SHP77 (cell line): ENCODE measurements at places on chromosomes 7 and 10.

DNA sequence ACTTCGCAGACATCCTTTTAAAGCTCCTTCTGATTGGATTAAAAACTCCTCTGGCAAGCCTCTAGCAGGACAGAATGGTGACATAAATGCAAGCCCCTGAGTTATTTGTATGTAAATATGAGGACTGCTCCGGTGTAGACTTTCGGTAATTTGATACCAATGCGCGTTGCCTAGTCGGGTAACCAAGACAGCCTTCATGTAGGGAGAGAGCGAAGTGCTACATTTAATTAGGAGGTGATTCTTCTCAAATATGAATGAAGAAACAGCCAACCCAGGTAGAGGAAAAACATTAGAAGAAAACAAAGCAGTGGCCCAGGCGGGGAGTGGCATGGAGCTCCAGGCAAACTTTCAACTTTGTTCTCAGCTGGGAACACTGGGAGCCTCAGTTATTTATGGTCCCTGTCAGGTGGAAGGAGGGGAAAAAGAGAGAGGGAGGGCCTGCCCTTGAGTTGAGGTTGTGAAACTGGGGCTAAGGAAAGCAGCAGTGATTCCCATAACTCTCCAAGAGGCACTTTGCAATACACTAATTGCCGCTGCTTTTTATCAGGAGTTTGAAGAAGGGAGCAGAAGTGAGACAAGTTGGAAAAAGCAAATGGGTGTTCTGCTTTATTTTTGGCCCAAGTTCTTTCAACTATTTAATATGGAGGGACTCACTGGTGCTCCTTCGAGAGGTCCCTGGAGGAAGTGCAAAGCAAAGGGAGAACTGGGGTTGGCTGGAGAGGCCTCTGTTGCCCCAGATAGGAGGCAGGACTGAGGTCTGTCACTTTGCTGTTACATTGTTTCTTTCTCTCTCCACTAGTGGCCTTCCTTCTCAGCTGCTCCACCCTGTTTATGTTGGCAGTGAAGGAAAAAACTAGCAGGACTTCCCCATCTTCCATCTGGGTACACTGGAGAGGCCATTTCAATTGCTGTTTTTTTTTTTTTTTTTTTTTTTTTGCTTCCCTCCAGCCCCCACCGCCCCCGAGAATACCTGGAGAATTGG, 234.6 kb upstream of the CCDC6 start:
- DNase-seq = peak; percentile 18

DNA sequence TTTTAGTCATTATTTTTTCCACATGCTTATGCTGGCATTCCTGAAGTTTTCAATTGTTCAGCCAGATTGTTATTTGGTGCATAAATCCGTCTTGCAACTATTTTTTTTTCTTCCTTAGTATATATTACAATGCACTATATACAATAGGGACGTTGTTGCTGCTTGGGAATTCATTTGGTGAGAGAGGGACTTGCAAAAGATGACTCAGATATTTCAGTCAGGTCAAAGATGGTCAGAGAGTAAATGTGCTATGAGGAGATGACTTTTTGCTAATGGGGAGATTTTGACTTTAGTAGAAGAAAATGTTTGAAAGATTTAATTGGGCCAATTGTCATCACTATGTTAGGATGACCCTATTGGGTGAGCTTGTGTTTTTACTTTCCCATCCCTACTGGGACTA, 348.4 kb upstream of the MTPN start:
- no peak for DNase-seq

- DNase-seq = no peak
Measured at GRCh38 chr10:34941471-34942357, 126.6 kb upstream of the PARD3 start.

DNA sequence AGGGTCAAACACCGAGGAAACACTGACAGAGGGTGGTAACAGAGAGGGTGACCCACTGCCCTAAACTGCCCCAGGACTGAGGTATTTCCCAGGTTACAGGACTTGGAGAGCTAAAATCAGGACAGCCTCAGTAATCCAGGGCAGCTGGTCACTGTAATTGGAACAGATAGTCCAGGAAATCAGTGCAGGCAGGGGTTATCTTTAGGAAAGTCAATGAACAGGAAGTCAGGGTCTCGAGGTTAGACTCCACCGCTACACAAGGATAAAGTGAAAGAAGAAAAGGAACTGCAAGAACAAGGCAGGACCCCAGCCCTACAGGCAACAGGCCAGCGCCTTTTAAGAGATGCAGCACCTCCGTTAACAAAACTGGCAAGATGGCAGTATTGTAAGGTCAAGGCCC, 61.1 kb downstream of the CAV1 start:
- no peak for DNase-seq

- no peak for DNase-seq
Measured at GRCh38 chr7:132677918-132678317, 101.6 kb upstream of the PLXNA4 start.

- no peak for DNase-seq
Measured at GRCh38 chr7:19249281-19249680, 104.1 kb upstream of the FERD3L start.

- peak; percentile 29 for DNase-seq
Measured at GRCh38 chr7:40604601-40605438, 470.0 kb downstream of the SUGCT start.

DNA sequence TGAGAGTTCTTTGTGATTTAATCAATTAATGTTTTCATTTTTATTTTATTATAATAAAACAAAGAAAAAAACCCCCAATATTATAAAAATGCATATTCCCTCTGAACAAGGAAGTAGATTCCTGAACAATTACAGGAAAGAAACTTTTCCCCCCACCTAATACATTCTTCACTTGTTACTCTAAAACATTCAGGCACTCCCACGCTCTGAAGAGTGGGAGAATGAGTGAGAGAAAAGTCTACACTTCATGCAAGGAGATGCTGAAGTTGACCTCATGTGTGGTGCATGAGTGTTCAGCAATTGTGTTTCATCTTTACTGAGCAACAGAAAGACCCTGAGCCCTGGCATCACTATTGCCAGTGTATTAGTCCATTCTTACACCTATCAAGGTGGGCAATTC, 244.2 kb upstream of the IGFBP3 start:
- no peak for DNase-seq

DNA sequence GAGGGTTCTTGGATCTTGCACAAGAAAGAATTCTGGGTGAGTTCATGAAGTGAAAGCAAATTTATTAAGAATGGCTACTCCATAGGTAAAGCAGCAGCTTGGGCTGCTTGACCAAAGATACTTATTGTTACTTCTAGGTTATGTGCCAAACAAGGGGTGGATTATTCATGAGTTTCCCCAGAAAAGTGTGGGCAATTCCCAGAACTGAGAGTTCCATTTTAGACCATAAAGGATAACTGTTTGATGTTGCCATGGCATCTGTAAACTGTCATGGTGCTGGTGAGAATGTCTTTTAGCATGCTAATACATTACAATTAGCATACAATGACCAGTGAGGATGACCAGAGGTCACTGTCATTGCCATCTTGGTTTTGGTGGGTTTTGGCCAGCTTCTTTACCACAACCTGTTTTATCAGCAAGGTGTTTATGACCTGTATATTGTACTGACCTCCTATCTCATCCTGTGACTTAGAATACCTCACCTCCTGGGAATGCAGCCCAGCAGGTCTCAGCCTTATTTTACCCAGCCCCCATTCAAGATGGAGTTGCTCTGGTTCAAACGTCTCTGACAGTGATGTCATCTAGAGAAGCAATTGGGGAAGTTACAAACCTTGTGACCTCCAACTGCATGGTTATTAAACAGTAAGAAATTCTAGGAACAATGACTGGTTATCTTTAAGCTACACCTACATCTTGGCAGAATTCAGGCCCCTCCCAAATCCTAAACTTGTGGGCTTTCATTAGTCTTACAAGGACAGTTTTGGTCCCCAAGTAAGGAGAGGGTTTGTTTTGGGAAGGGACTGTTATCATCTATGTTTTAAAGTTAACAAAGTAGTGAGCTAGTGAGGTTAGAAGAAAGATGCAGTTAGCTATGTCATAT, 48.0 kb upstream of the INHBA start:
- no peak for DNase-seq

DNA sequence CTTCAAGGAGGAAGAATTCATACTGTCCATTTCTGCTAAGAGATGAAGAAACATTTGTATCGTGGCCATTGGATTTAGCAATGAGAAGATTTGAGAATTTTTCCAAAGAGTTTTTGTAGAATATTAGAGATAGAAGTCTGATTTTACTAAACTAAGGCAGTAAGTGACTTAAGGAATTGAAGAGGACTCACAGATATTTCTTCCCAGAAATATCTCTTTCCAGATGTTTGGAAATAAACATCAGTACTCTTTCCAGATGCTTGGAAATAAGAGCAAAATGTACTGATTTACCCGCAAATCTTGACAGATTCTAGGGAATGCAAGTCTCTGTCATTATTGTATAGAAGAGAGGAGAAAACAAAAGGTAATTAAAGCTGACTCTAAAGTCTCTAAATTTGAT, 91.3 kb downstream of the IMMP2L start:
- no peak for DNase-seq

DNA sequence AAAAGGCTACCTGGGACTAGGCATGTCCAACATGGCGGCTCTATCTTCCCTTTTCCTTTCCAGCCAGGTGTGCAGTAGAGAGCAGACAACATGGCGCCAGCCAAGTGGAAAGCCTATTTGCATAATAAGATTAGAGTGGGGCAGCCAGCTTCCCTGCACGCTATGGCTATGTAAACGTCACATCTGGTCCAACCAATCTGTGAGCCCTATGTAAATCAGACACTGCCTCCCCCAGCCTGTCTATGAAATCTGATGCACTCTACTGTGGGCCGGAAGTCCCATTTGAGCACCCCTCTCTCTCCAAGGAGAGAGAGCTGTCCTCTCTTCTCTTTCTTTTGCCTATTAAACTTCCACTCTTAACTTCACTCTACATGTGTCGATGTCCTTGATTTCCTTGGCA, 984.9 kb upstream of the AUTS2 start:
- DNase-seq = no peak

GRCh38 chr10:70174058-70174741, 3.9 kb upstream of the SAR1A start:
- no peak for DNase-seq

DNA sequence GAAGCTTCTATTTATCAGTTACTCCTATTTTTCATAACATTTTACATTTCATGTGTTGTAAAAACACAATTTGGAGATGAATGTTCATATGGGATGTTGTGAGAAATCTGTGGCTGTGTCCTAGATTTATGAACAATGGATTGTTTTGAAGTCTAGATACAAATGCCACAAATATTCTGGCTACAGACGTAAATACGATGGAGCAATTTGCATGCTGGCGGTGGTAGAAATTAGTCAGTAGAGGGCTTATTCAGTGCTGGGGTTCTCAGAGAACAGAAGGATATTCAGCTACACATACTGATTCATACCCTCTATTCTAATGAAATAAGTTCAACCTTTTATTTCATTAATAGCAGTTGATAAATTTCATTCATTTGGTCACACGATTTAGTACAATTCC, 48.8 kb downstream of the PLPP4 start:
- DNase-seq = no peak

DNA sequence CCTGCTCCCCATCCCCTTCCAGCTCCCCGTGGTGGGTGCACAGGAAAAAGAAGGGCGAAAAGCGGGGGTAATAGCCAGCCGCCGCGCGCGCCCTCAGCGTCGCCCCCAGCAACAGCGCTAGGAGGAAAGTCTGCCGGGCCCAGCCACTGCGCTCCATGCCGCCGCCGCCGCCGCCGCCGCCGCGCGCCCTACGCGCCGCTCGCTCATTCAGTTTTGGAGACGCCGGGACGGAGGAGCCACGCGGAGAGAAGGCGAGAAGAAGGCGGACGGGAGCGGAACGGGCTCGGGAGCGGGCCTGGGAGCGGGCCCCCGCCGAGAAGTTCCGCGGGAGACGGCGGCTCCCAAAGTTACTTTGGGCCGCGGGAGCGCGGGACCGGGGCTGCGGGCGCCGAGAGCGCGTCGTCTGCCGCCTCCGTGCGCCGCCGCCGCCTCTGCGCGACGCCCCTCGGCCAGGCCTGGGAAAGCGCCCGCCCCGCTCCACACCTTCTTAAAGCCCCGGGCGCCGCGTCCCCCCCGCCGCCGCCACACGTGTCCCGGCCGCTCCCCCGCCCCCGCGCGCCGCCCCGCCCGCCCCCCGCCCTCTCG, at the start of gene RELN:
RELN (minus strand) TSS at position 459 of the 585 bp plus-strand sequence; CDS start at position 157, 302 bp downstream.
- DNase-seq = no peak

DNA sequence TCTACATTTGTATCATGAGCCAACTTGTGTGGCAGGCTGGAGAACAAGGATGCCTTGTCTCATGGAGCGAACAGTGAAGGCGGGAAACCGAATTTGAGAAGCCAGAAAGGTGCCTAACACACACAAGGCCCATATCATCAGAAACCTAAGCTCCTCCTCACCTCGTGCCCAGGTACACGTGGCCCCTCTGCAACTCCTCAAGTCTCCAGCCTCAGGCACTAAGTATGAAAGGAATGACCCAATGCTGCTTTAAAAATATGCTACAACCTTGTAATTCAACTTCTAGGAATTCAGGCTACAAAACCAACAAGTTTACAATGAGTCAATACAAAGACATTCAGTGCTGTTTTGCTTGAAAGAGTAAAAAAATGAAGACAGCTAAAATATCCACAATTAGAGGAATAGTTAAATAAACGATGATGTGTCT, 95.7 kb downstream of the CDK6 start:
- DNase-seq = no peak

DNA sequence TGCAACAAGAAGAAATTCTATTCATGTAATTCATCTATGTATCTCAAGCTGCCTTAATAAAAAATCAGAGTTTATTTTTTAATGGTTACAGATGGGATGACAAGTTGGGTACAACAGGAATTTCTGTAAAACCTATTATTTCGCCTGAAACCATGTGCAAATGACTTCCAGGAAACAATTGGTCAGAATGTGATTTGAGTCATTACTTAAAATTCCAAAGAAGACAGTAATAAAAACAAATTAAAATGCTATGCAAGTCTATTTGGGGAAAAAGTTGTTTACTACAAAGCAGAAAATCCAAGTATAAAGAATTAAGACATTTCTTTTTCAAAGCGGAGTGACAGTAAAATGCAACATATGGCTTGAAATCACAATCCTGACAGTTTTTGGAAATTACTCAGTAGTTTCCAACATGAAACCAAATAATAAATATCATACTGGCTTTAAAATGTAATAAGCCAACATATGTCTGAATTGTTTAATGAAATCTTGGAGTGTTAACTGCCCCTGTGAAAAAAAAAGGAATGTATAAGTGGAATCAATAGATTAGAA, 41.5 kb upstream of the SEMA3C start:
- no peak for DNase-seq

DNA sequence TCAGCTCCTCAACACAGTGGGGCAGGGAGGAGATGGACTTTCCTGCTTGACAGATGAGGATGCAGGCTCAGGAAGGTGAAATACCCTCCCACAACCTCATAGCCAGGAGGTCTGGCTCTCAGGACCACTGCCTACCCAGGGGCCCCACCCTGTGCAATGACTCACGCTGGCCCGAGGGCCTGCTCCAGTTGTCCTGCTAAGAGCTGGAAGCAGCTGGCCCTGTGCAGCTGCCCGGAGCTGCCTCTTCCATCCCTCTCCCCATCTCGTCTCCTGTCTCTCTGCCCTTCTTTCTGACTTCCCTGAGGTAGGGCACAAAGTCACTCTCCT, 123.9 kb downstream of the ZMIZ1 start:
- peak; percentile 15 for DNase-seq

DNA sequence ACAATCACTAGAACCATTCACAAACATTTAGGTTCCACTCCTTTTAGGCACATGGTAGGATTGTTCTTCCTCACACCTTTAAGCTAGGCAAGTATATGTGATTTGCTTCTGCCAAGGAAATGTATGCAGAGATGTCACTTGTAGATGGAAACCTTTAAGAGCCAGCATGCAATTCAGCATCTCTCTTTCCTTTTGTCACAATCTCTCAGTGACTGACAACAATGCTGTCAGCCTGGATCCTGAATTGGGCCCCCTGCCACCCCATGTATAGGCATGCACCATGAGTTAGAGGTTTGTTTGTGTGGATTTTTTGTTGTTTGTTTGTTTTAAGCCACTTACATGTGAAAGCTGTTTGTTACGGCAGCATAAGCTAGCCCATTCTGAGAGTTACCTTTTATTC, 169.6 kb upstream of the PDE1C start:
- no peak for DNase-seq
